ENCODE measurements at places on chromosomes 2 and 18. TPM values are rescaled to one million over a fixed set of nuclear protein-coding genes. Genes with fewer than 3 reads are reported as not detected.

CHRNG gene
- total RNA-seq, result not detected

HOXD10 gene
- not detected for total RNA-seq

ADRA2B gene
- under 0.01 TPM for total RNA-seq

CDK15 gene
- total RNA-seq, result 5.3 TPM
